ENCODE measurements at places on chromosomes 1 and 21.

DNA sequence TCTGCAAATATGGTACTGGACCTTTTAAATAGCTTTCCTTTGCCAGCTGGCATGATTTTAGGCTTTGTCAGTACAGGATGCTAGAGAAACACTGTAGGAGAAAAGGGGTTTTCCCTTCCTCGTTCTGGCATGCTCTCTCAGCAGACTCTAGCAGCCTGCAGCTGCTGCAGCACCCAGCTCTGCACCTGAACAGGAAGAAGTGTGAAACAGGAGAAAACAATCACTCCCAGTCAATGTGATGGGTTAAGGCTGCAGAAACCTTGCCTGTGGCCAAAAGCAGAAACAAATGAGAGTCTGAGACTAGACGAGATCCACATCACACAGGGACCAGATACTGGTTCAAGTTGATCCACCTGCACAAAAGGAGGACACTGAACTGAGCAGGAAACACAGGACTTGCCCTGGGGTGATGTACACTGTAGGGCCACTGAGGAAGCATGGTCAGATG, 21.2 kb downstream of the OVGP1 start:
- DNase-seq: no peak

GRCh38 chr1:198545156-198545555, 4.7 kb upstream of the ATP6V1G3 start:
- DNase-seq: no peak

DNA sequence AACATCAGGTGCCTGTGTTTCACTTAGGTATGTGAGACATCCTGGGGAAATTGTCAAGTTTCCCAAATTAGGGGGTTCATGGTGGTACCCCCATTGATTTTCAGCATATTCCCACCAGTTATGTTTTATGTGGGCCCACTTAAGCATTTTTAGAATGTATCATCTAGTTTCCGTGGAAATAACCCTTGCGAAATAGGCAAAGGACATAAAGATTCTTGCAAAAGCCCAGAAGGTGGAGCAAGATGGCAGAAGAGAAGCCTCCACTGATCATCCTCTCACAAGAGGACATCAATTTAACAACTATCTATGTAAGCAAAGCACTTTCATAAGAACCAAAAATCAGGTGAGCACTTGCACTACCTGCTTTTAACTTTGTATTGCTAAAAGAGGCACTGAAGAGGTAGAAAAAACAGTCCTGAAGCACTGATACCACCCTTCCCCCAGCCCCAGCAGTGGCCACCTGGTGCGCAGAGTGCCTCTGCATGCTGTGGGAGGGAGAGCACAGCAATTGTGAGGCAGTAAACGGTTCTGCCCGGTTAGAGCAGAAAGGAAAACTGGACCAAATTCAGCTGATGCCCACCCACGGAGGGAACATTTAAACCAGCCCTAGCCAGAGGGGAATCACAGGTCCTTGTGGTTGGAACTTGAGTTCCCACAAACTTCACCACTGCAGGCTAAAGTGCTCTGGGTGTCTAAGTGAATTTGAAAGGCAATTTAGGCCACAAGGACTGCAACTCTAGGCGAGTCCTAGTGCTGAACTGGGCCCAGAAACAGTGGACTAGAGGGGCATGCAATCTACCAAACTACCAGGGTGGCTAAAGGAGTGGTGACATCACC, 23.2 kb downstream of the MCOLN2 start:
- DNase-seq: no peak

- DNase-seq: no peak
These were observed 64.5 kb downstream of the KIF14 start for GRCh38 chr1:200556002-200556401.

GRCh38 chr1:65495137-65495536, 74.7 kb downstream of the LEPR start:
- DNase-seq: no peak

- DNase-seq: no peak
These were observed 296.2 kb downstream of the VAV3 start for GRCh38 chr1:107668762-107669161.

GRCh38 chr1:234281826-234282489, 91.3 kb upstream of the COA6 start:
- no peak for DNase-seq

DNA sequence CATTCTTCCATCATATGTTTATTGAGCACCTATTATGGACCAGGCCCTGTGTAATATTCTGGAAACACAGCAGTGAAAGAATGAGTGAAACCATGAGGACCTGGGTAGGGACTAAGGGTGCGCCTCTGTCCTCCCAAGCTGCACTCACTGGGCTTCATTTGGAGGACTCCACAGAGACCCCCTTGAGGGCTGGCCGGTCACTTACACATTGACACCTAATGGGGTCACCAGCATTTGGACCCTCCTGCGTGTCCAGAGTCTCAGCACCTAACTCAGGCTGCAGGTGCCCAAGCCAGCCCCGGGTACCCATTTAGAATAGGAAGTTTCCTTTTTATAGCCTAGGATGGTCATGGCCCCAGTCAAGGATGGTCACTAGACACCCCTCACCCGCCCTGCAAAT, 2.8 kb upstream of the FNDC5 start:
- DNase-seq: no peak

- DNase-seq: no peak
These were observed 8.3 kb upstream of the KANK4 start for GRCh38 chr1:62327360-62328055.

DNA sequence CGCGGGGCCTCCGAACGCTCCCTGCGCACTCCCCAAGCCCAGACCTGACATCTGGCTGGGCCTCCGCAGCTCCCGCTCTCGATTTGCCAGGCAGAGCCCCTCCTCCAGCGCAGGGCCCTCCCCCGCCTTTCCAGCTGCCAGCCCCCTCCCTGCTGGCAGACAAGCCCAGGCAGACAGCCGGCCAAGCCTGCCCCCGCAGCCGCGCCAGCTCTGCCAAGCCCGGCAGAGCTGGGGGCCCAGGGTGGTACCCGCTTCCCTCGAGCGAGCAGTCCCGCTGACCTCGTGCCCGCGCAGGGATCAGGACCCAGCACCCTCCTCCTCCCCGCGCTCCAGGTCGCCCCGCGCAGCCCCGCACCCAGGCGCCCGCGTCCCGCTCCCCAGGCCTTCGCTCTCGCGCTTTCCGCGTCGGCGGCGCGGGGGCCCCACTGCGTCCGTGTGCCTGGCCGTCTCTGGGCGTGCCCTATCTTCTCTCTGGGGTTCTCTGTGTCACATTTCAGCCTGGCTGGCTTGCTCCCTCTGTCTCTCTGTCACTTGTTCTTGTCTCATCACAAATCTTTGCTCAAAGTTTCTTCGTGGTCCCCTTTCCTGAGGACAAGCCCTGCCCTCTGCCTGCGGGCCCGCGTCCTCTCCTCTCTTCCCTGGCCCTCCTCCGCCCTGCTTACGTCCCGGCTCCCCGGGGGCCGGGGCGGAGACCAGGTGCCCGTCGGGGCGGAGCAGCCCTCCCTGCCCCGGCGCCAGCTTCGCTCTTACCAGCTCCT, 580 bp downstream of the INKA2 start:
- DNase-seq: peak; percentile 86

DNA sequence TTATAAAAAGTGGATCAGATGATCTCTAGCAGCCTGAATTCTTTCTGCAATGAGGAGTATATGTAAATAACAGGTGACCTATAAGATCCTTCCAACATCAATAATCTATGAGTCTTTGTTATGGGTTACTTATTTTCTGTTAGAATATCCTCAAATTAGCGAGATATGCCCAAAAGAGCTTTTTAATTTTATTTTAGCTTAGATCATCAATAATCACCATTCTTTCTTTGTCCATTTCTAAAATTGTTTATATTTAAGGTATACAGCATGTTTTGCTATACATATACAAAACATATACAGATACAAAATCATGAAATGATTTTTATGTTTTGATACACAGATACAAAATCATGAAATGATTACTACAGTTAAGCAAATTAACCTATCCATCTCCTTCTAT, 11.8 kb downstream of the RABGAP1L start:
- DNase-seq: no peak

- no peak for DNase-seq
These were observed 50.3 kb downstream of the GPR161 start for GRCh38 chr1:168086438-168086837.

- DNase-seq: no peak
These were observed 23.5 kb downstream of the SOD1 start for GRCh38 chr21:31683029-31683428.

DNA sequence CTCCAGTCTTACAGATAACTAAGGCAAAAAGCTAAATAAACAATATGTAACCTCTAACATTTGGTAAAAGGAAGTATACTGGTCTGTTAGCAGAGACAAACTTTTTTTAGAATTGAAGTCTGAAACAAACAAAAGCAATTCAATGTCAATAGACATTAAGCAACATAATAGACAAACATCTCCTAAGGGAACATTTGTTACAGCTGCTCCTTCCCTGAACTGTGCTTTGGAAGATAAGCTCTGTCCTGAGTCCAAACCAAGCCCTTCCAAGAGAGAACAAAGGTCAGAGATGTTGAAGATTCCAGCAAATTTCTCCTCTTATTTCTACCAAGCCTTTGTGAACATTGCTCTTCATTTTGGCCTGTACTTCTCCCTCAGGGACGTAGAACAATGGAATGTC, 25.3 kb downstream of the FMO2 start:
- no peak for DNase-seq

DNA sequence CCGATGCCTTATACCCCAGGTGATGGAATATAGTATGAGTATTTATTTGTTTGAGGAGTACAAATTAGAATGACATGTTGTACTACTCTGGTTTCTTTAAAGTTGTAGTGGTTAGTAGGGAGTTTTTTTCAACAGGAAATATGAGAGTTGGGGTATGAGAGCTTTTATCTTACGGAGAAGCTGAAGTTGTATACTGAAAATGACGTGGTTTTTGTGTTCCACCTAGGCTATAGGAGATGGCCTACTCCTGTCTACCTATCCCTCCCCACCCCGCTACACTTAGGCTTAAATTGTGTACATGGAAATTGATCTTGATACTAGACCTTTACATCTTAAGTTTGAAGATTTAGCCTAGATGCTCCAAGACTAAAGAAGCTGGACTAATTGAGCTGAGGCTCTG, 6.8 kb upstream of the HAX1 start:
- DNase-seq: no peak

DNA sequence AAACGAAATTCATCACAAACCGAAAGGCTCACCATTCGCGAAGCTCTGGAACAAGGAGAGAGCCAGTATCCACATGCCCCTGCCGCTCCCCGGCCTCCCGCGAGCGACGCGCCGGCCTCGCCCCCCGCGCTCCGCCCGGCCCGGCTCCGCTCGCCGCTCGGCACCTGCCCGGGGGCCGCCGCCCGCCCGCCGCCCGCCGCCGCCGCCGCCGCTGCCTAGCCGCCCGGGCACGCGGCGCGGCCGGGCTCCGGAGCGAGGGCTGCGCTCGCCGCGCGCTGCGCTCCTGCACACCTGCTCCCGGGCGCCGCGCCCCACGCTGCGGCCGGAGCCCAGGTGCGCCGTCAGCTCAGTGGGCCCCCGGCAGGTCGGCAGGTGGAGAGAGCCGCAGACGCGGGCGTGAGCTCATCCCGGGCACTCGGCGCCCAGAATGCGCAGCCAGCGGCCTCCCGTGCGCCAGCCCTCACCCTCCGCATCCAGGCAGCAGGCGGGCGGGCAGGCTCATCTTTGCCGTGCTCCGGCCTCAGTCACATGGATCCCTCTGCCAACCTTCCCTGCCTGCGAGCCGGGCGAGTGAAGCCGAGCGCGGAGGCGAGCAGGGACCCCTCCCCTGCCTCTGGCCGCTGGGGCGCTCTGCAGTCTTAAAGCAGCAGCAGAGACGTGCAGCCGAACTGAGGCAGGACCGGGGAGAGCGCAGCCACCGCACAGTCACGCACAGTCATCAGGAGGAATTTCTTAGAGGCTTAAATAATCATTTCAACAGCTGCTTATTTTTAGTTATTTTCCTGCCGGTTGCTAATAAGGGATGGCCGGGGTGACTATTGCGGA, at the start of gene DSCAM:
Gene DSCAM (minus strand): TSS at position 572 of the 825 bp plus-strand sequence. CDS start 497 bp downstream, at position 75.
- no peak for DNase-seq

DNA sequence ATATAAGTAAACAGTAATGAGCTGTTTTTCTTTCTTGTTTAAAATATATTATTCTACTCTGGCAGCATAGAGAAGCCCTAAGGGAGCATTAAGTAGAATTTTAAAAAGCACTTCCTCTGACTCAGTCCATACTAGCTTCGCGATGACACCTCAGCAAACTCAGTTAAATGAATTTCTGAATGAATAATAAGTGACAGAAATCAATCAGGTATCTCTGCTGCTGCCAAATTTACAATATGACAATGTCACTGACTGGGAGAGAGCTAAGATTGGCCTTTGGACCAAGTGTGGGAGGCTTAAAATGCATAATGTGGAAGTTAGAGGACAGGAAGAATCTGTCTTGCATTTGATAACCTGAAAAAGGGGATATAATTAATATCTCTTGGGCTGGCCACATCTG, 296.1 kb downstream of the HHIPL2 start:
- DNase-seq: no peak

DNA sequence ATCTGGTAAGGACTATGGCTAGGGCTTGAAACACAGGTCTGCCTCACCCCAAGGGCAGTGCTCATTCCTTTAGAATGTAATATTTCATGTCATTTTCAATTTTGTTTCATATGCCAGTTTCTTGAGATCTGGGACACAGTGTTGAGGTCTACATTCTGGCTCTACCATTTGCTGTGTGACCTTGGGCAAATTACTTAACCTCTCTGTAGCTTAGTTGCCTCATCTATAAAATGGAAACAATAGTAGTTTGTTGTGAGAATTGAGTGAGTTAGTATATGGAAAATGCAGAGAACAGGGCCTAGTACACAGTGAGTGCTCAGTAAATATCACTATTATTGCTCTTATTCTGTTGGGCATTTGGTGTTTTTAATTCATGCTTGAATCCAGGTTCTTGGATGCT, 84.4 kb downstream of the WDR3 start:
- DNase-seq: no peak

GRCh38 chr1:9297831-9298230, 5.1 kb downstream of the SPSB1 start:
- DNase-seq: no peak

DNA sequence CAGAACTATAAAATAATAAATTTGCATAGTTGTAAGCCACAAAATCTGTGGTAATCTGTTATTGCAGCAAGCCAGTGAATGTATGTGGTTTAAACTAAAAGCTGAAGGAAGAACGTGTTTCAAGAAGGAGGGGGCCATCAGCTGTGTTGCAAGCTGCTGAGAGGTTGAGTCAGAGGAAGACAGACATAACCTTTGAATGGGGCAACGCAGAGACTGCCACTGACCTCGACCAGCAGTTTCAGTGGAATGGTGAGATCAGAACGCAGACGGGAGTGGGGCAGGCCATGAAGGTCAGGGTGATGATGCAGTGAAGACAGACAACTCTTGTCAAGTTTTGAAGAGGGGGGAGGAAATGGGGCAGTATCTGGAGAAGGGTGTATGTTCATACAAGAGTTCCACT, 23.2 kb upstream of the QSOX1 start:
- no peak for DNase-seq
